NCI-H1092 treated with DMSO at 0.1 percent for 48 hours (cell line): ENCODE measurements at places on chromosomes 7 and 10.

DNA sequence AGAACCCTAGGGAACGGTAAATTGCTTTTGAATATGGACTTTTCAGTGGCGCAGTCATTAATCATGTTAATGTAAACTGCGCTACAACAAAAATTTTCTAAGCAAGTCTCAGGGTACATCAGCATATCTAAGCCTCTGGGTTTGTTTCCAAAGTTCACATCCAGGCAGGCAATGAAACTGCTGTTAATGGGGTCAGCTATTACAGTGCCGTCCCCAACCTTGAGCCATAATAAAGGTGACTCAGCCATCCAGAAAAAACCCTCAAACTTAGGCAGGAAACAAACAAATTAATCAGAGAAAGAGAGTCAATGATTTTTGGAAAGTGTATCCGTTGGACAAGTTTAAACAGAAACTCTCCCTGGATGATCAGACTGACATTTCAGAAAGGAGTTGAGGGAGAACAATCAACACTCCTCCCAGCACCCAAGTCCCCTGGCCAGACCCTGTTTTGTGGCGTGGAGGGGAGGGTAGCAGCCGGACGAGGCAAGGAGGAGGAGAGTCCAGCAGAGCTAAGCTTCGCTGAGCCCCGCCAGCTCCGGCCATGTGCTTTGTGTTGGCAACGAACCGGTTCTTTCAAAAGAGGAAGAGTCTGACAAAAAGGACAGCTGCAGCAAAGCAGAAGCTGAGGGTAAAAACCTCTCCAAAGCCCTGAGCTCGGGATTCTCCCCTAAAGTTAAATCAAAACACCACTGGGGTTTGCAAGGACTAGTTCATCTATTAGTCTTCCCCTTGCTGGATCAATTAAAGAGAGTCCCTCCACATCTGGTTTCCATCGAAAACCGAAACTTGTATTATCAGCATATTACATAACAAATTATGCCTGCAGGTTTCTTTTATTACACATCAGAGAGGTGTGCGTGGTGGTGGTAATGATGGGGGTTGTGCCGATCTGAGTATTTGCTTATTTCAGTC lies 3.6 kb downstream of the FAM53B start:
- DNase-seq: no peak

GRCh38 chr10:33337326-33337957 lies 3.0 kb upstream of the NRP1 start:
- peak; percentile 51 for DNase-seq

- DNase-seq: no peak
Observed at GRCh38 chr7:341841-342638, 52.1 kb downstream of the FOXL3 start.

GRCh38 chr10:124679401-124679800 lies 64.8 kb downstream of the FAM53B start:
- no peak for DNase-seq

DNA sequence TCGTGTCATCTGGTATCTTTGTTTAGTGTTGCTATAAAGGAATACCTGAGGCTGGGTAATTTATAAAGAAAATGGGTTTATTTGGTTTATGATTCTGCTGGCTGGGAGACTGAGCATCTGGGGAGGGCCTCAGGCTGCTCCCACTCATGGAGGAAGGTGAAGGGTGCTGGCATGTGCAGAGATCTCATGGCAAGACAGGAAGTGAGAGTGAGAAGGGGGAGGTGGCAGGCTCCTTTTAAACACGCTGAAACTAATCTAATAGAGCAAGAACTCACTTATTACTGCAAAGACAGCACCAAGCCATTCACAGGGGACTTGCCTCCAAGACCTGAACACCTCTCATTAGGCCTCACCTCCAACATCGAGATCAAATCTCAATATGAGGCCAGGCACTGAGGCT lies 11.3 kb downstream of the OIT3 start:
- DNase-seq: no peak

DNA sequence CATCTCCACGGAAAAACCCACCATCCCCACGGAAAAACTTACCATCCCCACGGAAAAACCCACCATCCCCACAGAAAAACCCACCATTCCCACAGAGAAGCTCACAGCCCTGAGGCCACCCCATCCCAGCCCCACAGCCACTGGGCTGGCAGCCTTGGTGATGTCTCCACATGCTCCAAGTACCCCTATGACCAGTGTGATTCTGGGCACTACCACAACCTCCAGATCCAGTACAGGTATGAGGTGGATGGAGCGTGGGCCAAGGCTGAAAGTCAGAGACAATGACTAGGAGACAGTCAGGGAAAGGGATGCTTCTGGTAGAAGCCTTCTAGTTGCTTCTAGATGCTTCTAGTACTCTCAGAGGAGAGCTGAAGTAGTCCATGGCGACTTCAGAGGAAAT lies 19.6 kb downstream of the ZAN start:
- no peak for DNase-seq

DNA sequence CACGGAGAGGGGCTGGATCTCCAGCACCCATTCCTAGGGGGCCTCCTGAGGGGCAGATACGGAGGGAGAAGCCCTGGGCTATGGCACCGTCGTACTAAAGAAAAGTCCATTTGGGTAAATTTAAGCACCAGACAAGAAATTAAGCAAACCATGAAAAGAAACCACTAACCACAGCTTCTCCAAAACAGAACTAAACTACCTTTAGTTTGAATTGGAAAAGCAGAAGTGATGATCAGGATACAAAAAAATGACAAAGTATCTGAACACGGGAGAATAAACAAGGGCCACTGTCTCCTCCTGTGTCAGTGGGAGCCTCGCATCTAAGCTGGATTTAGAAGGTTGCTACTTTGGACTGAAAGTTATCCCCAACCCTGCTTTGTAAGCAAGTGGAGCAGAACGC lies 69.1 kb downstream of the DIP2C start:
- no peak for DNase-seq

DNA sequence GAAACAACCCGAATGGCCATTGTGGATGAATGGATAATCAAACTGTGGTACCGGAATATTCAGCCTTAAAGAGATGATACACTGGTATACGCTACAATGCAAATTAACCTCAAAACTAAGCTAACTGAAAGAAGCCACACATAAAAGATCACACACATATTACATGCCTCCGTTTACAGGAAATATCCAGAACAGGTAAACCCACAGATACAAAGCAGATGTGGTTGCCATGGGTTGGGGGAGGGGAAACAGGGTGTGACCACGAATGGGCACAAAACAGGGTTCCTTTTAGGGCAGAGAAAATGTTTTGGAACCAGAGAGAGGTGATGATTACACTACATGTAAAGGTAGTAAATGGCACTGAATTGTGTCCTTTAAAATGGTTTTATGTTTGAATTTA lies 16.6 kb downstream of the ESYT2 start:
- DNase-seq: no peak

DNA sequence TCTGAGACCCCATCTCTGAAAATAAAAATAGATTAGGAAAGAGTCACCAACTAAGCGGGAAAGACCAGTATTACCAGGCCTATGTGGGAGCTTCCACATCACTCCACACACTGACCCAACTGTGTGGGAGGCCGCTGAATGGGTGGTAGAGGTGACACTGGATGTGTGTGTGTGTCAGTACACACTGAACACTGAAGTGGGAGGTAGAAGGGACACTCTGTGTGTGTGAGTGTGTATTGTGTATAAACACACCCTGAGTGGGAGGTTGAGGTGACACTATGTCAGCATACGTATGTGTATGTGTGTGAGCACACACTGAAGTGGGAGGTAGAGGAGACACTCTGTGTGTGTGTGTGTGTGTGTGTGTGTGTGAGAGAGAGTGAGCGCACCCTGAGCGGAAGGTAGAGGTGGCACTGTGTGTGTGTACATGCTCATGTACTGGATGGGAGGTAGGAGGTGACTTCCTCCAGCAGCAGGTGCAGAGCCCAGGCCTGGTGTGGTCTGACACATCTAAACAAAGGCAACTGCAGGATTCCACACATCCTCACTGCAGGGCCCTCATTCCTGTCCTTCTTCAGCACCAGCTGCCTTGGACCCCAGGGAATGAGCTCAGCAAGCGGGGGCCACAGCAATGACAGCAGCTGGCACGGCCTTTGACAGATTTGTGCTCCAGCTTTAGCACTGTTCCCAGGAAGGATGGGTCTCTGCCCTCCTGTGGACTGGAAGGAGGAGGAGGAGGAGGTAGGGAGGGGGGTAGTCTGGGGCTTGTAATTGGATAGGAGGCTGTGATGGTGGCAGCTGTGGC lies 26.5 kb upstream of the RBM20 start:
- DNase-seq: no peak

DNA sequence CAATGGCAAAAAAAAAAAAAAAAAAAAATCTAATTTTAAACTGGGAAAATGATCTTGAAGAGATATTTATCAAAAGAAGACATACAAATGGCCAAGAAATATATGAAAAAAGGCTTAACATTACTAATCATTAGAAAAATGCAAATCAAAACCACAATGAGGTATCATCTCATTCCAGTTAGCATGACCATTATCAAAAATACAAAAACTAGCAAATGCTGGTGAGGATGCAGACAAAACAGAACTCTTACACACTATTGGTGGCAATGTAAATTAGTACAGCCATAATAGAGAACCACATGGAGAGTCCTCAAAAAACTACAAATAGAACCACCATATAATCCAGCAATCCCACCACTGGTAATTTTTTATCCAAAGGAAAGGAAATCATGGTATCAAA lies 489.6 kb downstream of the TNS3 start:
- DNase-seq: no peak

DNA sequence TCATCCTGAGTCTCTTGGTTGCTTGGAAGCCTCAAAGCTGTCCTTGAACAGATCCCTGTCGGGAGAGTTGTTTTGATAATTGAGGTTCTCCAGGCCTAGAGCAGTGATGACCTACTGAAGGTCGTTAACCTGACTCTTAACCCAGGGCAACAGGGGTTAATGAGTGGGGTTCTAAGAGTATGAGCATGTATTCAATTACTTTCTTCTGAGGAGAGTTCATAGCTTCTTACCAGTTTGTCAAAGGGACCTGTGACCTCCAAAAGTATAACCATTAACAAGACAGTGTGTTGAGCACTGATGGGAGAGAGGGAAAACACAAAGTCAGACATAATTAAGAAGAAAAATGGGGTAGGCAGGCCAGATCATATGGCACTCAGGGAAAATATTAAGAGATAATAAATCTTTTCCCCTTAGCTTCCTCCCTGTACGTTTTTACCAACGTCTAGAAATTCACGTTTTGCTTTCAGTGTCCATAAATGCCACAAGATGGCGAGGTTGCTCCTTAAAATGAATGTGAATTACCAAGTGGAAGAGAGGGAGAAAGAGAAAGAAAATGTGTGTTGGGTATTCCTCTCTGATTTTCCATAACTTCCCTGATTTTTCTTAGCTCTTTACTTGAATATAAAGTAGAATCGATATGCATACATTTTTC lies 97.6 kb downstream of the SUGCT start:
- peak; percentile 23 for DNase-seq

DNA sequence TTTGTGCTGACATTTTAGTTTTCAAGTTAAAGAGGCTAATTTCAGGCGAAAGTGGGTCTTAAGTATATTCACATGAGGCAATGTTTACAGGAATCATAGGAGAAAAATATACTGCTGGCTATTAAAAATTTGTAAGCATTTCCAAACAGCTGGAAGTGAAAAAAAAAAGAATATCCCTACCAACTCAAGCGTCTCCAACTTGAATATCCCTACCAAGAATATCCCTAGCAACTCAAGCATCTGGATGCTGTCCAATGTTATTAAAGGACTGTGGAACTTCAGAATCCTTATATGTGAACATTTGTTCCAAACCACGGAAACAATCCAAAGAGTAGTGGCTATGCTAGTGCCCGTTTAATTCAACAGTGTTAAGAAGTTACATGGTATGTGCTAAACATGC lies 1303.0 kb downstream of the GATA3 start:
- DNase-seq: no peak

DNA sequence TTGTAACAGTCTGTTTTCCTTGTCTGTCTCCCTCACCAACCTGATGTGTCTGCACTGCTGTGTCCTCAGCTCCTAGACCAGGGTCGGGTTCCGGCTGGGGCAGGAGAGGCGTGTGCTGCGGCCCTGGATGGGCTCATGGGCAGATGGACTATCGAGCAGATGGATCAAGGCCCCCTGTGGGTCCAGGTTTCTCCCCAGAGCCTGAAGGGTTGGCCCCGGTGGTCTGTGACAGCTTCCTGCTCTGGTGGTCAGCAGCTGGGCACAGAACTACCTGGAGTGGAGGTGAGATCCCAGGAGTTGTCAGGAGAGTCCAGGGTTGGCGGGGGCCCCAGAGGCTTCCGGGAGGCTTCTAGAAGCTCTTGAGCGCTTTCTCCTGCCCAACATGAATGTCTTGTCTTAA lies 75.1 kb downstream of the GRK5 start:
- no peak for DNase-seq

DNA sequence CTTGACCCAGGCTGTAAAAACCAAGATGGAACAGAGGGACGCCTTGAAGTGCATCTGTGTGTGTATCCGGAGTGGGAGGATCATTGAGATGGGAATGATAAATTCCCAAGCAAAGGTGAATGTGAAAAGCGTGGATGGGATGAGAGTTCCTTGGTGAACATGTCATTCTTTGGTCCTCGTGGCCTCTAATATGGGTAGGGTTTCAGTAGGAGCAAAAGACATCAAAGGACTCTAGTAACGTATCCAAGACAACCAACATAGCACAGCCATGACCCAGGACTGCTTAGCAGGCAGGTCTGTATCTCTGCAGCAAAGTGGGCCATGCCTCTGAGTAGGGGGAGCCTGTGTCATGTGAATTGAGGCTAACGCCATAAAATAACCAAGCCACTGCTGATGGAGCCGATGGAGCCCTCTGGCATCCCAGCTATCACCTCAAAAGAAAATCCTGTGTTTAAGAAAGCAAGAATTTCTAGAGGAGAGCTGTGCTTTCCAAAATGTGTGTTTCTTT lies 98.6 kb downstream of the CCDC3 start:
- DNase-seq: no peak

DNA sequence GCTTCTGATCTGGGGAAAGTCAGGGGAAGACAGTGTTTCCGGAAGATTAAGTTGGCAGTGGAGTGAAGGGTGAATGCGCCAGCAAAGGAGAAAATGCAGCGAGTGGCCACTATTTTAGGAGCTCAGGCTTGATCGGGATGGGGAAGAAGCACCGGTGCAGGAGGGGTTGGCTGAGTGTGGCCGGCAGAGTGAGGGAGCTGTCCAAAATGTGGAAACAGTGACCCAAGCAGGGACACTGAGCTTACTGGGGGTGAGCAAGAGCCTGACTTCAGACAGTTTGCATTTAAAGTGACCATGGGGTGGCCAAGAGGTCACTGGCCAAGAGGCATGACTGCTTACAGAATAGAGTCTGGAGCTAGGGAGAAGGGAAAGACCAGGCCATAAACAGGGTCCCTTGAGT lies 79.3 kb downstream of the GOLGA7B start:
- no peak for DNase-seq
